ENCODE measurements at places on chromosomes 3 and 15.

DNA sequence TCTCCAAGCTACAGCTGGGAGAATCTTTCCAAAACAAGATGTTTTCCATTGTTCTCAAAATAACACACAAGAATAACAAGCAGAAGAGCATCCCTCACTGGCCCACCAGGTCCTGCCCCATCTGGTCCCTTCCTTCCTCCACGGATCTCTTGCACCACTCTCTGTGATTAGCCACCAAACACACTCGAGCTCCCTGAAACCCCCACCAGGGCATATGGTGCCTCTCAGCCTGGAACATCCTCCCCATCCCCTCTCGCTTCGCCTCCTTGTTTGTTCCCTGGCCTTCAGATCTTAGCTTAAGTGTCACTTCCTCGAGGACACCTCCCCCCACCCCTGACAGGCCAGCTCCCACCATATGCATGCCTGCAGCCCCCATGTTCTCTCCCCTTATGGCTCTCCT is 496.6 kb upstream of the PROK2 start:
- no peak for DNase-seq

- DNase-seq: no peak
Observed at GRCh38 chr15:89900849-89901248, 7.1 kb upstream of the AP3S2 start.

DNA sequence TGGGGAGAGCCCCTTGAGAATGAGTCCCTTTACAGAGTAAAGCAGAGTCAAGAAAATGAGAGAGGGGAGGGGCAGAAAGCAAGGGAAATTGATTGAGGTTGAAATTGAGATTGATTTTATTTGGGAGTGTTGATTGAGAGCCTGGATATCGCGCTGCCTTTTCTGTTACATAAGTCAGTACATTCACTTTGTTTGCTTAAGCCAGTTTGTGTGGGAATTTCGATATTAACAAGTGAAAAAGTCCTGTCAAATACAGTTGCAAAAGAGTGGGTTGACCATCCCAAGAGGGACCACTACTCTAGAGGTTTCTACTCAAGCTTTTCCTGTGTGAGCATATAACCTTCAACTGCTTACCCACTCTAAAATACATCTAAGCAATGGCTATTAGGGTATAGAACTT is 331.4 kb upstream of the AZI2 start:
- no peak for DNase-seq

DNA sequence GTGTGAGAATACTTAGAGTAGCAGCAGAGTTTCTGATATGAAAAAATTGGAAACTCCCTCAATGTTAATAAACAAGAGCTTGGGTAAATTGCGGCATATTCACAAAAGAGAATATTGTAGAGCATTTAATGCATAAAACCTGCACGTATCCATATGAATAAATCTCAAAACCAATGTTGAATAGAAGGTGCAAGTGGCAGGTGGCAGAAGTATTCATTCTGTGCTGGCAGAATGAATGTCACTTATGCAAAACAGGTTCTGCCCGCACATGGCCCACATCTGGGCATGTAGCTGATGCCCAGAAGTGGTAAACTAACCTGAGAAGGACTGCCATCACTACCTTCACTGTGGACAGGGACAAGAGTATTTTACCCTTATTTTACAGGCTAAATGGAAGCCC is 14.1 kb upstream of the PRSS50 start:
- no peak for DNase-seq

- no peak for DNase-seq
Observed at GRCh38 chr15:81222007-81222406, 25.3 kb downstream of the IL16 start.

GRCh38 chr3:192332386-192333291 is 394.7 kb downstream of the FGF12 start:
- DNase-seq: no peak

- DNase-seq: no peak
Observed at GRCh38 chr3:66386011-66386924, 114.6 kb downstream of the LRIG1 start.

DNA sequence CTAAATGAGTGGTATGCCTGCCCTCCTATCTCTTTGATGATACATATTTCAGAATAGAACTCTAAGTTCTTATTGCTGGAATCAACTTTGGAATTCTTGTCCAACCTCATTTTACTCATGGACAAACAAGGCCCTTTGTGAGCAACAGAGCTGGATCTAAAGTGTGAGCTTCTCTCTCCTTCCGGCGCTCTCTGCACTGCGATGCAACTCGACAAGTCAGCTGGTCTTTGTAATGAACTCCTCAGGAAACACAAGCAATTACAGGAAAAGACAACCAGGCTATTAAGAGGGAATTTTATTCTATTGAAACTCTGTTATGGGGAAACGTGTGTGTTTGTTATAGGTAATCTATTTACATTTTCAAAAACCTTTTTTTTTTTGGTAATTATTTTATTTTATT is 20.3 kb upstream of the NRROS start:
- peak; percentile 63 for DNase-seq

Measured in tongue (tissue), 3 donors.